ENCODE measurements at places on chromosomes 3 and 15. TPM values are rescaled to one million over a fixed set of nuclear protein-coding genes. Genes with fewer than 3 reads are reported as not detected.

WDR72 gene
- 2.9 TPM for total RNA-seq

ALG1L2 gene
- total RNA-seq: 1.7 TPM

FBXW12 gene
- total RNA-seq: not detected

TRH gene
- total RNA-seq: not detected

GOLGA6L22 gene
- total RNA-seq: not detected

TICRR gene
- total RNA-seq: 4.7 TPM

DPPA2 gene
- not detected for total RNA-seq

LSAMP gene
- 2.7 TPM for total RNA-seq

CA12 gene
- total RNA-seq: 2.7 TPM

HTR3E gene
- not detected for total RNA-seq

ZBED2 gene
- under 0.01 TPM for total RNA-seq

PYGO1 gene
- 8.9 TPM for total RNA-seq

AQP9 gene
- not detected for total RNA-seq

ROBO1 gene
- total RNA-seq: 48.3 TPM

GATA2 gene
- total RNA-seq: 0.36 TPM

IL12A gene
- total RNA-seq: 1.1 TPM

ZNF80 gene
- total RNA-seq: not detected

TMEM158 gene
- 6.8 TPM for total RNA-seq

TM4SF4 gene
- not detected for total RNA-seq

DPPA4 gene
- not detected for total RNA-seq

CILP gene
- not detected for total RNA-seq

IL16 gene
- 16.0 TPM for total RNA-seq

RUBCN gene
- 35.0 TPM for total RNA-seq

ZKSCAN7 gene
- total RNA-seq: 3.4 TPM

CRABP1 gene
- total RNA-seq: not detected

ASTE1 gene
- 5.2 TPM for total RNA-seq

CPEB1 gene
- total RNA-seq: 13.7 TPM

PDZRN3 gene
- 21.6 TPM for total RNA-seq

GOLGA6L10 gene
- 0.69 TPM for total RNA-seq

TIPIN gene
- 20.7 TPM for total RNA-seq

C2CD4A gene
- under 0.01 TPM for total RNA-seq

CLDN16 gene
- total RNA-seq: not detected

WDR93 gene
- total RNA-seq: under 0.01 TPM

All from melanocyte of skin (primary cell).